ENCODE measurements at places on chromosomes 1 and 21. TPM values are rescaled to one million over a fixed set of nuclear protein-coding genes. Genes with fewer than 3 reads are reported as not detected.
A peak's percentile ranks its signal among the peaks of the same experiment; 100 is the strongest.

Gene TEX50
- polyA plus RNA-seq, result not detected

Gene KRTAP7-1
- not detected for polyA plus RNA-seq

Gene LCE2C
- not detected for polyA plus RNA-seq

Gene ELF3
- polyA plus RNA-seq, result 1.6 TPM

Gene PLEKHN1
- polyA plus RNA-seq, result 0.36 TPM

Gene FAM72C
- polyA plus RNA-seq, result 0.27 TPM

DNA sequence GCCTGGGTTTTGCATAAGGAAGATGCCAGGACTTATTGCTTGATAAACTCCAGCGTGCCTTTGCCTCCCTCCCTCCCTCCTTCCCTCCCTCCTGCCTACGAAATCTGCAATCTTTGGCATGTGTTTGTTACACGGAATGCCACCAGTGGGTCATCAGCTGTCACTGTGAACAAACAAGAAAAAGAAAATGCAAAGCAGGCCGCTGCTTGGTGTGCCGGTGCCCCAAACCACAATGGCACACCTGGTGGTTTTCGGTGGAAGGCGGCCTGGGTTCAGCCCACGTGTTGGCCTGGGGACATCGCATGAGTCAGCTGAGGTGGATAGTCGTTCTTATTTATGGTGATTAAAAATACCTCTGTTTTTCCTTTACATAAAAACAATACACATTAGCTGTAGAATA is 16.3 kb upstream of the IFNLR1 start:
- DNase-seq, result peak; percentile 51

GRCh38 chr1:20997602-20998224 is 179.0 kb downstream of the EIF4G3 start:
- no peak for DNase-seq

DNA sequence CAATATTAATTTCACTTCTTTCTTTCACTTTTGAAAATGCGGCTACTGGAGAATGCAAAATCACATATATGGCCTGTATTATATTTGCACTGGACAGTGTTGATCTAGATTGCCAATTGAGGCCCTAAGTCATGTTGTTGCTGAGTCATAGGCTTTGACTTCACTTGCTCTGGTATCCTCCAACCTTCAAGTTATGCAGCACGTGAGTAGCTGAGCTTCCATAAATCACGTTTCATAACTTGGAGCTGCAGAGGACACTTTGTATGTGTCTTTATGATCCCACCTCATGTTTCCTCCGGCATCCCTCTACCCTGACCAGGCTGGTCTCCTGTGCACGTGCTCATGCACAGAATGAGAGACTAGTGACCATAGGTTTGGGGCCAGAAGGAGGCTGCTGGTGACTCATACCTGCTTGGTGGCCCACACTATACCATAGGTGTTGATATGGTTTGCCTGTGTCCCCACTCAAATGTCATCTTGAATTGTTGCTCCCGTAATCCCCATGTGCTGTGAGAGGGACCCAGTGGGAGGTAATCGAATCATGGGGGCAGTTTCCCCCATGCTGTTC is 103.0 kb upstream of the TSPAN2 start:
- DNase-seq, result no peak

- DNase-seq, result no peak
Measured at GRCh38 chr21:46561445-46562090, 43.3 kb downstream of the S100B start.

DNA sequence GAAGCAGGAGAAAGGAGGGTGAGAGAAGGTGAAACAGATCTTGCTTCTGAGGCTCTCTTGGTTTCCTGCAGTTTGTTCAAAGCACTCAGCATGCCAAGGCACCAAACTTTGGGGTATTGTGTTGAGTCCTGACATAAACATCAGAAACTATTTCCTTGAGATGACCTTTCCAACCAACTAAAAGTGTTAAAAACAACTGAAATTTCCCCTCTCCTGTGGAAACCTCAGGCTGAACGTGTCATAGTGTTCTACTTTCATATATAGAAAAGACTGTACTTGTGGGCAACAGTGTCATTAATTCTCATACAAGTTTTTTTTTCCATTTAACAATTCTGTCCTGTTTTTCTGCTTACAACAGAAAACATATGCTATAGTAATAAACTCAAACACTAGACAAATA is 6.3 kb upstream of the LYST start:
- DNase-seq, result no peak

- DNase-seq, result no peak
Measured at GRCh38 chr1:160131803-160132565, 16.4 kb downstream of the ATP1A2 start.

DNA sequence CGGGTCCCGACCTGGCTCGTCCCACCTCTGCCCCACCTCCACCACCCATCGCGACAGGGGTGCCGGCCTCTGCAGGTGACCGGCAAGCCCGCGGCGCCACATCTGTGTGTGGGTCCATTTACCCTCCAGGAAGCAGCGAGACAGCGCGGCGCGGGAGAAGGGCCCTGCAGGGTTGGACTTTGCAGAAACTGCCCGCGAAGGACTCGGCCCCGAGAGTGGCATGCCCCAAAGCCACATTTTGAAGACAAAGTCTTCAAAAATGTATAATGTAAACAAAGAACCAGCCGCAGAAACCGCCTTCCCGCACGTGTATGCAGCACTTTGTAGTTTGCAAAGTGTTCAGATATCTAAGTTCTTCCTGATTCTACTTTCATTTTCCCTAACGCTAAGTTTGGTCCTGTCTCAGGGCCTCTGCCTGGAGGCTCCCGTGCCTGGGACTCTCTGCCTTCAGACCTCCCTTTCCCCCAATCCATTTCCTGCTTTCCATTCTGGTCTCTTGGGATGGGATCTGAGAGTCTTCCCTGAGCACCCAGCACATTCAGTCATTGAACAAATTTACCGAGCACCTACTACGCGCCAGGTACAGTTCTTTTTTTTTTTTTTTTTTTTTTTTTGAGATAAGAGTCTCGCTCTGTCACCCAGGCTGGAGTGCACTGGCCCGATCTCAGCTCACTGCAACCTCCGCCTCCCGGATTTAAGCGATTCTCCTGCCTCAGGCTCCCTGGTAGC is 524 bp upstream of the TMCO4 start:
- DNase-seq, result peak; percentile 68

DNA sequence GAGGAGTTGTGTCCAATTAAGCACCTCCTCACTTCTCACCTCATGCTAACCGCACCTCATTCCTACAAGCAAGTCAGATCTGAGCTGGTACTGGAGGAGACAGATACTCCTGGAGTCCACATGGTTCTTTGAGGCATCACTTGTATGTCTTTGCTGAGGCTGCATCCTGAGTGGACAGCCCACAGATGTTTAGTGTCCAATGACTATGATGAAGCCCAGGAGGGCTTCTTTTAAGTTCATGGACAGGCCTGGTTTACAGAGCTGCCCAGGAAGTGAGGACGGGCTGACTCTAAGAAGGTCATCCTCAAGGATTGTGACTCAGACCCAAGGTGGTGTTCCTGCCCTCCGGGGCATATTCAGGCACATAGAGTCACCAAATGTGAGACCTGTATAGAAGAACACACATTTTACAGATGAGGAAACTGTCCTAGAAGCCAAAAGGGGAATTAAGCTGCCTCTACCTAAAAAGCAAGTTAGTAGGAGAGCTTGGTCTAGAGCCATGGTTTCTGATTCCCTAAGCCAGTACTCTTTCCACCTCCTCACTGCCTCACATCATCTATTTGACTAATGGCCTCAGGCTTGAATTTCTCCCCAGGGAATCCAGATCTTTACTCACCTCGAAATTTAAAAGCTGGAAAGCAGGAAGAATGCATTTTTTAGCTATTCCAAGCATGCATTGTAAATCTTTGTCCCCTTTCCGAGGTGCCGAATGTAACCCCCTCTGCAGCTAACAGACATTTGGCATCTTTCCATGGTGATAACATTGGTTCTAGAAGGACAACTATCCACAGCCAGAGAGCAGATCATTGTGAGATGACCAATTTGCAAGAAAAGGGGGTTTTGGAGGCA is 228.1 kb downstream of the OMA1 start:
- DNase-seq, result no peak

DNA sequence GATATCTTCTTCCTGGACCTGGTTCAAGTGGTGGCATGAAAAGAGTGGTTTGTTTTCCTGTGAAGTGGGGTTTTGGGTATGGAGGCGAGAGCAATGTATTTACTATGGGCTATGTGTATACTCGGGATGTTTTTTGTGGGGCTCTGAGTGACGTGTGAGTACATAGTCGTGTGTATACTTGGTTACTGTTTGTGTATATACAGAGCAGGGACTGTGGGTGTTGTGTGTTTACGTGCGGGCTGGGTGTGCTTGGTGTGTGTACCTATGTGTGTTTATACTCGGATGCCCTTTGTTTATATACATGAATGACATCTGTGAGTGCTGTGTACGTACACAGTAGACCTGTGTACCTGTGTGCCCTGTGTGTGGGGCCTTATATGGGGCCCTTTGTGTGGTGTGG is 50.0 kb downstream of the YARS1 start:
- no peak for DNase-seq

DNA sequence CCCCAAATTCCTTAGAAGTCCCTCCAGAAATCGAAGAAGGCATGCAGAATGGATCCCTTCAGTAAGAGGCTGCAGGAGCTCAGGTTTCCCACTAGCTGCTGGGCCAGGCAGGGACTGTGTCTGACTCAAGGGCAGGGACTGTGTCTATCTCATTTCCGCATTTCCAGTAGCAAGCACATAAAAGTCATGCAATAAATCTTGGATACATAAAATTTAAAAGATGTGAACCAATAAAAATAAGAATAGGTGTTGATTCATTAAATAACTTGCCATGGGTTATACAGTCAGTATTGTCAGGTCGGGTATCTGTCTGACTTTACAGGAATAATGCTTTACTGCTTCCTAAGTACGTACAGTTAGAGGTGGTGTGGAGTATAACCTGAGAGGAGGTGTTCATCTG is 15.2 kb downstream of the PM20D1 start:
- no peak for DNase-seq

- DNase-seq, result no peak
Measured at GRCh38 chr1:35845766-35846165, 37.2 kb upstream of the AGO1 start.

DNA sequence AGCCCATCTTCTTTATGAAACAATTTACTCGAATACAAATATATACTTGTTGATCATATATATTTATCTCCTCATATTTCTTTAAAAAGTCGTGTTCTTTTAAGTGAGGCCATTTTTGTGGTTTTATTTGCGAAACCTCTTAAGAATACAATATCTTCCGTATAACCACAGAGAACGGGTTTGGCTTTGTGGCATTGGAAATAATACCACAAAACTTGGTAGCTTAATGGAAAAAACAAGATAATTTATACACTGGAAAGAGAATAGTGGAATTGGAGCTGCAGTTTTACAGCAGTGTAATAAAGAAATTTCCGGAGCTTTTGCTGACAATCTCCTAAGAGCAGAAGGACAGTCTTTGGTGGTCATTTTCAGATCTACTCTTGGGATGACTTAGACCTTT is 29.4 kb downstream of the PTGFR start:
- no peak for DNase-seq

DNA sequence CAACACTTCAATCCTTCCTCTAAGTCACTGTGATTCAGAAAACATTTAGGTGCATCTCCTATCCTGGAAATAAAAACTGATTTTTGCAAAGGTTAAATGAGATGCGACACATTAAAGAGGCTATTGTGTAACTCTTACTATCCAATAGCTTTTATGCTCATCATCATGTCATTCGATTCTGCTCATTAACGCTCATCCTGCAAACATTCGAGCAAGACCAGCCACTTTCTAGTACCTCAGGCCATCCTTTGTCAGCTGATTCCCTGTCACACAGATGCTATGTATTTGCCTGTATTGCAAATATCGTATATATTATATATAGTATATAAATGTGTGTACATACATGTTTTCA is 131.6 kb downstream of the TLR5 start:
- no peak for DNase-seq

DNA sequence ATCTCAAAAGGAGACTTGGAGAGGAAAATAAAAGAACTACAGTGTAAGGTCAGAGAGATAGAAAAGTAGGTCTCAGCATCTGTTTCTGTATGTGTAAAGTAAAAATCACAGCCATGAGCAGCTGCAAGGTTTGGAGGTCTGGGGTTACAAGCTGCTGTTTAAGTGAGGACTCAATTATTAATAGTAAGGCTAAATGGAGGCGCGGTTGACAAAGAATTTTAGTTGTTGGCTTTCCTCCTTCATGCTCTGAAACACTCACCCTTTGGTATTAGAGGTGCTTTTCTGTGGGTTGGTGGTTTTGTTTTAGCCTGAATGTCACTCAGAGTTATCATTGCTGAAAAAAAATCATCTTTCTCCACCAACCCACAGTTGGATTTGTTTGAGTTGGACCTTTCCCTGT is 59.8 kb upstream of the HAO2 start:
- DNase-seq, result no peak

Data from B cell (primary cell).